ENCODE measurements at places on chromosomes 6 and 20. TPM values are rescaled to one million over a fixed set of nuclear protein-coding genes. Genes with fewer than 3 reads are reported as not detected.

NOTCH4 gene
- 2.8 TPM for total RNA-seq

EYS gene
- total RNA-seq, result not detected

MRPL14 gene
- total RNA-seq, result 81.8 TPM

NR2E1 gene
- not detected for total RNA-seq

DPPA5 gene
- total RNA-seq, result 1.5 TPM

TRAPPC3L gene
- not detected for total RNA-seq

PLEKHG1 gene
- 2.2 TPM for total RNA-seq

IL17F gene
- not detected for total RNA-seq

CASS4 gene
- not detected for total RNA-seq

- DNase-seq, result no peak
Measured at GRCh38 chr6:64263778-64264177, 628.2 kb downstream of the PHF3 start.

DNA sequence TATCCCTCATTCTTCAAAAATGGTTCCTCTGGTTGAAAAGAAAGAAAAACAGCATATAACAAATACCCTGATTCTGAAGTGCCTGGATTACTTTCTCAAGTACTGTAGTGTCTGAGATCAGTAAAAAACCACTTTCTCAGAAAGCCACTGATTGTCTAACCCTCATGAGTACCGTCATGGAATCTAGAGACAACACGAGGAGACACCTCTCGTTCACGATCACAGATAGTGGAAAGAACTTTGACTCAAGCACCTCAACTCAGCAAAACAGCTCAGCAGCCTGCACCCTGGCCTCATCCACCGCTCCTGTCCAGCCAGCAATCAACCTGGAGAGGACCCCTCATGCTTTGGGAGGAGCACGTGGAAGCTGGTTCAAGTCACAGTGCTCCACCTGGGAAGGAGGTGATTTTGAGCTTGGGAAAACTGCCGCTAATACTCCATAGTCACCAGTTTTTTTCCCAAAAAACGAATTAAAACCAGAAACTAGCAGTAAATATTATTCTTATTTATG lies 1.0 kb downstream of the SCML4 start:
- DNase-seq, result no peak

GRCh38 chr6:55868771-55869479 lies 6.5 kb downstream of the BMP5 start:
- DNase-seq, result no peak

DNA sequence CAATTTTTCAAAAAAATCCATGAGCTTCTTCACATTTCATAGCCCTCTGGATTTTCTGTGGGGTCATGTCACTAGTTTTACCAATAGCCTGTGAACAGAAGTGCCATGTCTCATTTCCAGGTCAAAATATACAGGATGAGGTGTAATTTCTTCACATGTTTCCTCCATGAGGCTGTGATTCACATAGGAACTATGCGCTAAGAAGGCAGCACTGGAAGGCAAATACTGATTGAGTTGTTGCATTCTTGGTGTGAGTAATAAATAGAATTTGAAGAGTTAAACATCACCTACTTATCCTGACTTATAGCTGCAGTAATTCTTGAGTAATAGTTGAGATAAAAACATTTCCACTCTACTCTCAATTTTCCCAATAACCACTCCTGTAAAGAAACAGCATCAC lies 442.3 kb downstream of the HAO1 start:
- DNase-seq, result no peak

DNA sequence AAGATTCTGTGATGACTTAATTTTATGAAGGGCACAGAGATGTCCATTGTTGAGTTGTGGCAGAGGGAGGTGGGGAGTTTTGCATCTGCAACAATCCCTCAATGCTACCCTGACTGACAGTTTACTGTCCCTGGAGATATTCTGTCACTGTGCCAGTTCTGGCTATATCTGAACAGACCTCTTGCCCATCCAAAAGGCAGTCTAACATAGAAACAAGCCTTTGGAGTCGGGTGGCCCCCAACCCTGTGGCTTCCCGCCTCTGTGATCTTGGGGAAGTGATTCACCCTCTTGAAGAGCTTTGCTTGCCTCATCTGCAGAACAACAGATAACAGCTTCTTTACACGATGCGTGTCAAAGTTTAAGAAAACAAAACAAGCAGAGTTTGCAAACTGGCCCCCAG lies 3.8 kb upstream of the E2F1 start:
- no peak for DNase-seq

DNA sequence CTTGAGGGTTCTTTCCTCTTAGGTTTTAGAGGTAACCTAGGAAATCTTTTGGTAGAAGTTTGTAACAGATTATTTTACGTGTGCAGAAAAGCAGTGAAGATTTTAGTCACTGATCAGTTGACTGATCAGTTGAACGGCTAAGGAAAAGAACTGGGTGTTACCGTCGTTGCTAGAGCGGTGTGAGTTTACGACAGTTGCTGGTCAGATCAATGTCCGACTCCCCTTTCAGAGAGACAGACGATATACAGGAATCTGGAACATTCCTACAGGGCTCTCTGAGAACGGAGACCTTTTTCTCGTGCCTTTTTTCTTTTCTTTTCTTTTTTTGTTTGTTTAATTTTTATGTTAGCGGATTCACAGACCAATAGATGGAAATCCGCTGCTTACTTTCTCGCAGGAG lies 132.1 kb upstream of the ZNF184 start:
- no peak for DNase-seq

DNA sequence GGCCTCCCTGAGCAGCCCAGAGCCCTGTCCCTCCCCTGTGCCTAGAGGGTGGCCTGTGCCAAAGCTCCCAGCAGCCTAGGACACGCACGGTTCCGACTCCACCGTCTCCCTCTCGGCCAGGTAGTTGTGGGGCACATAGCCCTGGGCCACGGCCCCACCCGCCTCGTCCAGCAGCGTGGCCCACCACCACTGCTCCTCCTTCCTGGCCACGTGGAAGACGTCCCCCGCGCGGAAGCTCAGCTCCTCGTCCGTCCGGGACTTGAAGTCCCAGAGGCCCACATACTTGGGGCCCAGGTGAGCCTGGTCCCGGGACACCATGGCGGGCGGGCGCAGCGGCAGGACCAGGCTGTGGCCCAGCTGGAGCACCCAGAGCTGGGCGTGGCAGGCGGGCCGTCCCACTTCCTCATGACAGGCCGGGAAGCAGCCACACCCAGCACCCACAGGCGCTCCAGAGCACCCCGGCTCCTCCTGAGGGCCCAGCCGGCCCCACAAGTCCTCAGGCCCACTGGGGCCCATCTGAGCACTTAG lies at the start of gene PTK6:
TSS of gene PTK6 (minus strand) at position 380 of the 528 bp plus-strand sequence. CDS start at position 318, 62 bp downstream.
- DNase-seq, result no peak

GRCh38 chr6:14009431-14009830 lies 84.7 kb downstream of the RNF182 start:
- no peak for DNase-seq

- DNase-seq, result no peak
Measured at GRCh38 chr6:5205877-5206850, 54.6 kb downstream of the LYRM4 start.

DNA sequence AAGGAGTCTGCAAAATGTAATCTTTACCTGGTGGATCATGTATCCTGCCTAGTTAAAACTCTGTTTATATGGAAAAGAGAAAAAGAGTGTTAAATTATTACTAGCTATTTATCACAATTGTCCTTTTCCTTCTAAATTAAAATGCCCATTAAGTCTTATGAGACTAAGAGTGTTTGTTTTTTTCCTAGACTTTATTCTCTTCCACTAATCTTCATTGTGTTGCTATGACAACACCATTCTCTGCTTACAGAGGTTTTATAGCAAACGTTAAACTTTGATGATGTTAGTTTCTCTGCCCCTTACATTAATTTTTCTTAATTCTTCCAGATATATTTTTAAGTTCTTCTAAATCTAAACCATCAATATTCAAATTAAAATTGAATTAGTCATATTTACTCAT lies 420.8 kb downstream of the TBC1D32 start:
- DNase-seq, result no peak

DNA sequence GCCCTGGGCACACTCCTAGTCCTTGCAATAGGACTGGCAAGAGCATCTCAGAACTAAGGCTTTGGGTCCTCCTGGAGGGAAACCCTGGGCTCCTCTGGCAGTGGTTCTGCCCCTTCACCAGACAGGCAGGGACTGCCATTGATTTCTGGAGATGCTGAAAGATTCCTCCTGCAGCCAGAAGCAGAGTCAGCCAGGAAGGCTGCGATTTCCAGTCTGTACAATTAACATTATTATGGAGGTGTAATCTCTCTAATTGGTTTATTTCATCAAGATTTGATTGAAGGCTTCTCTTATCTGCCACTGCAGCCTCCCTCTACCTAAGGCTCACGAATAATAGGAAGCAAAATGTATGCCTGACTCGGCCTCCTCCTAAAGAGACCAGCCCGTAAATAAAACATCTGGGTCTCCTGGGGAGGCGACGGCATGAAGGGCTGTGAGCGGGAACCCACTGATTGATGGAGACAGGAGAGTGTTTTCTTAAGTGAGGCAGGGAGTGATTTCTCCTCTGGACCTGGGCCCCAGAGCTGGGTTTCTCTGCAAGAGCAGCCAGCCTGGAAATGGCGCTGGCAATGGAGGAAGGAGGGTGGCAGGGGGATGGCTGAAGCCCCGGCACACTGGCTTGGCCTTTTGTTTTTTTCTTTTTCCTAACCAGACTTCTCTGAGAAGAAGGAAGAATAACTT lies 689.6 kb downstream of the DHX35 start:
- DNase-seq, result no peak

- DNase-seq, result no peak
Measured at GRCh38 chr20:38907918-38908677, 18.1 kb upstream of the FAM83D start.

- DNase-seq, result no peak
Measured at GRCh38 chr6:121426686-121427085, 8.8 kb upstream of the GJA1 start.

DNA sequence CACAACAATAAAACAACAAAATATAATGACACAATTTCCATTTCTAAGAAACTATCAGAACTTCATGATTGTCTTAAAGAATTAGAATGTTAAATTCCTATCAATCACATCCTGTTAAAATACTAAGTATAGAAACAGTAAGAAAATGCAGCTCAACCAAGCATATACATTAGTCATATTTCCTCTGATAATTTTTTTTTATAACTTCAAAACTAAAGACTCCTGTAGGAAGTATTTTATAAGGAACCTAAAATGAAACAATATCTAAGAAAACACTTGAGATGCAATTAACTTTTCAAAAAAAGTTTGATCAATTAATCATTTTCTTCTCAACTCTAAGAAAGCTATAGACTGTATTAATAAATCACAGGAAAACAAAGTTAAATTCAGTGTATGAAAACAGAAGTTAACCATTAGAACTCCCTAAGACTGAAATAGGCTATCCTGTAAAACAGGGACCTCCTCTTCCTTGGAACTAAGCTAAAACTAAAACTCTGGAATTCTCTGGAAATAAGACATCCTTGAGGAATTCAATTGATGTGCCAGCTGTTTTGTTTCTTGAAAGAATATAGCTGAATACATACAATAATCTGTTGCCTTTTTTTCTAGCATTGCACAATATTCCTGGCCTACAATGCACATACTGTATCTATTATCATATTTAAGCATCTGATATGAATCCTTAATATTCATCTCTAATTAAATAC lies 19.8 kb downstream of the FKBP5 start:
- no peak for DNase-seq

DNA sequence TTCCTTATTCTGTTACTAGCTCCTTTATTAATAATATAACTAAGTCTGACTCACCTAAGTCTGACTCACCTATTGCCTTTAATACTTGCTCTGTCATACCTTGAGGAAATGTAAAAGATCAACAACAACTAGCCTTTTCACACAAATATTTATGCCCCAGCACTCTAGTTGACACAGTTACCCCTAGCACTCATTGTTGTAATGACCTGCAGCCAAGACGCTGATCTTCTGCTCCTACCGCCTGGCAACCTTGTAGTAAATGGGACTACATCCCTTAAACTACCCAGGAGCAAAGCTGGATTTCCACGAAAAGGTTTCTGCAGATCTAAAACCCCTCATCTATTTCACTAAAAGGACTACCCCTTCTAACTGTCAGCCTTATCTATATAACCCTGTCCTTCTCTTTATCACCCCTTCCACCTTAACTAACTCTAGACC lies 90.0 kb downstream of the PLG start:
- DNase-seq, result no peak

DNA sequence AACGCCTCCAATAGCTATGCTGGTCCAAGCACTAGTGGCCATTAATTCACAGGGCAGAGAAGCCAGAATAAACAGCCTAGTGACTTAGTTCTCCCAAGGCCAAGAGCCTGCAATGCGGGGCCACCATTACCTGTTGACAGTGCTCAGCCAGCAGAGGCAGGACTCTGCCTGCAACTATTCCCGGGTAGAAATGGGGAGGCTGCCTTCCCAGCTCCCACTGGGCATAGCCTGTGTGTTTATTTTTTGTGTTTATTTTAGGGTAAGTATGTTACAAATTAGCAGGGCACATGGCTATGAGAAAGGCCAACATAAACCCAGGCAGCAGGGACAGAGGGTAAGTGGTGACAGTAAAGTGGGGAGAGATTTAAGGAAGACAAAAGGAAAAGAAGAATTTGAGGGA lies 5.0 kb downstream of the GNAS-AS1 start:
- DNase-seq, result no peak

DNA sequence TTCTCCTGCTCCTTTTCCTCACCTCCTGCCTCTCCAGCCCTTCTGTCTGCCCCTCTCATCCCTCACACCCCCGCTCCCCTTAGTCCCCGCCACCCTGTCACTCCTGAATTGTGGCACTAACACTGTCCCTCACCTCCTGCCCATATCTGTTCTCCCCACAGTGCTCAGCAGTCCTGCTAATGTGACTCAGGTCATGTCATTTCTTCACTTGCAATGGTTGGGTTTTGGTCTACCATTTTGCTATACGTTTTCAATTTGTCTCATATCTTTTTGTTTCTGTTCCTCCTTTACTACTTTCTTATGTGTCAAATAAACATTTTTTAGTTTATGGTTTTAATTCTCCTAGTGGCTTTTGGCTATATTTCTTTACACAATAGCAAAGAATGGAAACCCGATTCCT lies 1.3 kb upstream of the HLA-B start:
- no peak for DNase-seq

DNA sequence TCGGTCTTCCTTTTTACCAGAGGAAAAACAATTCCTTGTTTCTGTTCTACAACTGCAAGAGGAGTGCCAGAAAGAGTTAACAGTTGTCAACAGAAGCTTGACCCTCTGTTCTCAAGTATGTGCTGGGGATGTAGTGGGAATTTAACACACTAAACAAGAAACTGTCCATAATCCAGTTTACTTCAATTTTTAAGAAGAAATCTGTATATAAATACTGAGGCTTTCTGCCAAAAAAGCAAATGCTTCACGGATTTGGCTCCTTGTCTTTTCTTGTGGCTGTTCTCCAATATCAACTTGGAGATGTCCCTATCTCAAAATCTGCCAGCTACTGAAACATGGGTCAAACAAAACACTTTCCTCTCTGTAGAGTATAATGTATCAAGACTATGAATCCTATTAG lies 26.8 kb downstream of the REV3L start:
- no peak for DNase-seq

Measured in H1 (cell line).